ENCODE measurements at places on chromosomes 3 and 15.

DNA sequence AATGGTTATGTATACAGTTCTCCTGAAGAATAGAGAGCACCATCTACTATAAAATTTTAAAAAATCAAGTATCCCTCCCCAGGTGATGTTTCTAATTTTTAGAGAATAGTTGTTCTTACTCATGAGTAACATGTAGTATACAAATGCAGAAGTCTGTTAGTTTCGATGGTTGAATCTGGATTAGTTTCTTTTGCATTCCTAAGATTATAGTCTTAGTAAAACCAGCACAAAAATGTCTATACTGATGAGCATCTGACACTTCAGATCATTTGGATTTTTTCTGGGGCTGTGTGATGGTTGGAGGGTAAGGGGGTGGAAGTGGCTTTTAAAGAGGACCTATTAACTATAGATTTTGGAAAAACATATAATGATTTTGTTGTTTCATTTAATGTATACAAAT lies 167.3 kb upstream of the SGO1 start:
- DNase-seq: no peak

DNA sequence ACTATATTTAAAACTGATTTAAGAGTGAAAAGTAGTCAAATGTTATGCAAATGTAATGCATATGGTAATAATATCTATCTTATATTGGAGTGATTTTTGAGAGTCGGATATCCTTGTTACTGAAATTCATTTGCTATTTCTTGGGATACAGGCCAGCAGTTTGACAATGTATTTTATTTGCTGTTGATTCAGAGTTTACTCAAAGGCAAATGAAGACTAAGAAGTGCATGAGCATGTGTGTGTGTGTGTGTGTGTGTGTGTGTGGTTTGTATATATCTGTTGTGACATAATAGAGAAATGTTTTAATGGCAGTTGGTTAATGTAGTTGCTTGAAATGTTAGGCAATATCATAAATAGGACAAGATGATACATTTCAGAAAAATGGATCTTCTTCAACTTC lies 39.0 kb downstream of the UNC13C start:
- DNase-seq: no peak

- DNase-seq: no peak
Observed at GRCh38 chr3:45864760-45865519, 21.4 kb upstream of the CCR9 start.

DNA sequence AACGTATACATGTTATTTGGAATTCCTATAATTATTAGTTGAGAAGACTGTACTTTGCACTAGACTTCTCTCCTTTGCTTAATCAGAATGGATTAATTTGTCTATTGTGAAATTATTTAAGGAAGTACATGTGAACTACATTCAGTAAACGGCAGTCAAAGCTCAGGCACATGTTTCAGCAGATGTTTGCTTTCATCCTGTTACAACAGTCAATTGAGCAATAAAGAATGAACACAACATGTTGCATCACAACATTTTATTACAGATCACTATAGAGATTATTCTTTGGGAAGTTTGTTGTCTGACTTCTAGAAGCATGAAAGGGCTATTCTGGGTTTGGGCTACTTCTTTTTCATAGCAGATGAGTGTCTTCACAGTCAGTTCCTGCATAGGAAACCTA lies 39.2 kb downstream of the RAB27A start:
- DNase-seq: no peak

DNA sequence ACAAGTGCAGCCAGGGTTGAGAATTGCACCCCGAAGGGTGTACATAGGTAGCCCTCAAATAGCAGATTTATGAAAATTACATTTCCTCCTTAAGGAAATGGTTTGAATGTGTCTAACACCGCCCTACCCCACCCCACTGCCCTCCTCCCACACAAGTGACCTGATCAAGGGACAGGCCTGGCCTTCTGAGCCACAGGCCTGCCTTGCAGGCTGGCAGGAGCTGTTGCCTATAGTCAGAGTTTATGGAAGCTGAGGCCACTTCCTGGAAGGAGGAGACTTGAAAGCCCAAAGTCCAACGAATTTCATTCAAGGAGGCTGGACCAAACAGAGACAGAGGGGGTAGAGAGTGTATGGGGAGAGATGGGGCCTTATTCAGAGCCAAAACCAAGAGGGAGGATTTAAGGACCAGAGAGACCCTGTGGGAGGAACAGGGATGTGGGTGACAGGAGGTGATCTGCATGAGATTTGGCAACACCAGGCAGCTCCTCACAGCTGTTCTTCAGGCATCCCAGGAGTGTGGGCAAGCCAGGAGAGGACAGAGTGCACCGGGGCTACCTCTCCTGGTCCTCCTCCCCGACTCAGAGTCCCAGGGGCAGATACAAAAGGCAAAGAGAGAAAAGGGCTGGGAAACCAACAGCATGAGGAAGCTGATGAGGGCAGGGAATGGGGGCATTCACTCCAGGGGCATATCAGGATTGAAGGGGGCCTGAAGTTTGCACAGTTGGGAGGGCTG lies 100.4 kb upstream of the HES1 start:
- DNase-seq: no peak

Measured in GM18507 (cell line).